ENCODE measurements at places on chromosomes 5 and 9.

DNA sequence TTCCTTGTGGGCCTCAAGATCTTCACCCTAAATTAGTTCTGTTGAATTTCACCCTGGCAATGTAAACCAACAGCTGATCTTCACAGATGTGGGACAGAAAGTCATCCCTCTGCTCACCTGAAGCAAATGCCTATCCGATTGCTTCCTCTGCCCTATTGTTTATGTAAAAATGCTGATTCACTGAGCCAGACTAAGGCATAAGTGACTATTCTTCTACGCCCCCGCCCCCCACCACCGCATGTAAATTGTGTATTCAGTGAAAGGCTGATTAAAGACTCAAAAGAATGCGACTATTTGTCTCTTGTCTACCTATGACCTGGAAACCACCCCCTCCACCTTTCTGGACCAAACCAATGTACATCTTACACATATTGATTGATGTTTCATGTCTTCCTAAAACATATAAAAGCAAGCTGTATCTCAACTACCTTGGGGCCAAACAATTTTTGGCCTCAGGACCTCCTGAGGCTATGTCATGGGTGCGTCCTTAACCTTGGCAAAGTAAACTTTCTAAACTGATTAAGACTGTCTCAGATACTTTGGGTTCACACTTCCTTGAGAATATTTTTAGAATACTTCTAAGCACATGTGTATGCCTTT, 129.7 kb upstream of the BOD1 start:
- DNase-seq, result no peak

GRCh38 chr9:16645970-16646369, 224.5 kb downstream of the BNC2 start:
- DNase-seq, result no peak

DNA sequence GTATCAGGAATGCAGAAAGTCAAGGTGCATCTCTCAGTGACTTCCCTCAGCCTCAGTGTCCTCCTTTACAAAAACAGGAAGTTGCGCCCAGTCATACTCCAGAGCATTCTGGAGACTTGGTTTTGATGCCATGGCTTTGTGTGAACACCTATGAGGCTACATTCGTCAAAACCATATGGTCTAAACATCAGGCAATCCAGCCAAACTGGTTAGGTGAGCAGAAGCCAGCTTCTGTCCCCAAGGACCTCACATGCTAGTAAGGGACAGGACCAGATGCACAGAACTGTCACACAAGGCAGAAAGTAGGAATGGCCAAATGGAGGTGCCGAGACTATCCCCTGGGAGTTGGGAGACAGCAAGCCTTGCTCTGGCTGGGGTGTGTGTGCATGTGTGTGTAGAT, 217.2 kb downstream of the MELK start:
- no peak for DNase-seq

- no peak for DNase-seq
Measured at GRCh38 chr5:136109453-136110135, 23.1 kb upstream of the SMAD5 start.

- DNase-seq, result no peak
Measured at GRCh38 chr9:68537616-68537880, 3.1 kb downstream of the TMEM252 start.

- no peak for DNase-seq
Measured at GRCh38 chr5:28143519-28143918, 1105.1 kb upstream of the CDH9 start.

- no peak for DNase-seq
Measured at GRCh38 chr5:180010636-180011035, 60.9 kb downstream of the RNF130 start.

DNA sequence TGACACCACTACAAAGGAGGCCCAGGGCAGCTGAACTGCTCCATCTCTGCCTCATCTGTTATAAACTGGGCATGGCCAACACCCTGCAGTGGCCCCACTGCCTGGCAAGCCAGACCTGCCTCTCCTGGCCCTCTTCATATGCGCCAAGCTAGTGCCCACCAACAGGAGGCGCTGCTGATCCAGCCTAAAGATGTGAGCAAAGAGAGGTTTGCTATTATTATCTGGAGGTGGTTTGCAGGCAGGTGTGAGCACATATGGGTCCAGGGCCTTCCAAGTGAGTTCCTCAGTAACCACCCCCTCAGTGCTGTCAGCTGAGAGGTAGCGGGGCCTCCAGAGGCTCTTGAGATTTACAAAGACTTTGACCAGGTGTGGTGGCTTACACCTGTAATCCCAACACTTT, 232.2 kb downstream of the SYK start:
- DNase-seq, result no peak

GRCh38 chr5:141952020-141952419, 6.0 kb downstream of the PCDH12 start:
- DNase-seq, result no peak

GRCh38 chr5:172540099-172540870, 86.0 kb upstream of the SH3PXD2B start:
- DNase-seq, result peak; percentile 3

GRCh38 chr5:5273398-5273797, 133.3 kb downstream of the ADAMTS16 start:
- no peak for DNase-seq

DNA sequence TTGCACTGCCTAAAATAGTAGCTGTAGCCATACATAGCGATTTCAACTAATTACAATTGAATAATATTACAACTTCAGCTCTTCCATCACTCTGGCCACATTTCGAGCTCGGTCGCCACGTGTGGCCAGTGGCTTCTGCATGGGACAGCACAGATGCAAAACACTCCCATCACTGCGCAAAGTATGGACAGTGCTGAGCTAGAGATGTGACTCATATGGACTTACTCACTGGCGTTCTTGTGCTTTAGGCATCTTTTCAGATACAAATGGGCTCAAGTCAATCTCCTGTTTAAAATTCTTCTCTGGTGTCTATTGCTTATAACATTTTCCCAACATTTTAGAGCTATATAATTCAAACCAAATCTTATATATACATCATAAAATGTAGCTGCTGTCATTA, 222.7 kb downstream of the ELAVL2 start:
- no peak for DNase-seq

- DNase-seq, result no peak
Measured at GRCh38 chr5:42074353-42074752, 149.3 kb downstream of the FBXO4 start.

DNA sequence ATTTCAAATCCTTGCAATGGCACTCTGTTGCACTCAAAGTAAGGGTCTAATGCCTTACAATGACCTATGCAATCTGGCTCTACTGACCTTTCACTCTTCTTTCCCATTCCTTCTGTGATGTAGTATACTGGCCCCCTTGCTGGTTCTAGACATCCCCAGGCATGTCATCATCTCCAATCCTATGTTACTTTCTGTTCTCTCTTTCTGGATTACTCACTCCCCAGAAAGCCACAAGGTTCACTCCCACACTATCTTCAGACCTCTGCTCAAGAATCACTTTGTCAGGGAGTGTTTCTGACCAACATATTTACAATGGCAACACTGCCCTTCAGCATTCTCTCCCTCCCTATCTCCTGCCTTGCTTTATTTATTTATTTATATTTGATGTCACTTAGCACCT, 802.2 kb upstream of the WWC1 start:
- DNase-seq, result peak; percentile 6

DNA sequence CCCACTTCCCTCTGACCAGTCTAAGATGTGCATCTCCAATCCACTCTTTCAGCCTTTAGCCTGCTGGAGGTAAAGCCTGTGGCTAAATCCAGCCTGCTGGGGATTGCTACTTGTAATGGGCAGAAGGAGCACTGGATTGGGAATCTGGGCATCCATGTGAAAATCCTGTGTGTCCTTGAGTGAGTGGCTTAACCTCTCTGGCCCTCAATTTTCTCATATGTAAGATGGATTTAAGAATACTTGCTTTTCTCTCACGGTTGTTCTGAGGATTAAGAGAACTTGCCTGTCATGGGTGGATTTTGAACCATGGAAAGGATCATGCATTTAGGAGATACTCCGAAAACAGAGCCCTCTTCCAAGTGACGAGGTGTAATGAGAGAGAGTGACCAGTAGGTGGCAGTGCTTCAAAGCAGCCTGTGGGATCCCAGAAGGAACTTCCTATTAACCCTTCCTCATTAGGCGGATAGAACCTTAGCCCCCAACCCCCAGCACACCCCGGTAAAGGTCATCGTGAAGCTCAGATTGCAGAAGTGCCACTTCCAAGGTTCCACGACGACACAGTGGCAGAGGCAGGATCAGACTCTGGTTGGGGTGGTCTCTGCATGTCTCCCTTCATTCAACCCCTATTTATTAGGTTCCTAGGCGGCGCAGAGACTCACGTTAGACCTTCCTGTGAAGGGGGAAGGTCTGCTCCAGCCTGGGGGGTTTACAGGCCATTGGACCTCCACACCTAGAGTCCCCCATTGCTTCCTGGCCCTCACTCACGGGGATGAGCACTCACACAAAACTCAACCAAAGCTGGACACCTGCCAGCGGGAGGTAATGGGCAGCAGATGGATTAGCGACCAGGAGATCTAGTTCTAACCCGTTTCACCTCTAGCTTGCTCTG, 68.7 kb upstream of the ZNF618 start:
- DNase-seq, result peak; percentile 88

GRCh38 chr9:69443178-69443577, 118.2 kb downstream of the ENTREP1 start:
- no peak for DNase-seq

- DNase-seq, result no peak
Measured at GRCh38 chr9:89234205-89235067, 55.8 kb upstream of the SHC3 start.

DNA sequence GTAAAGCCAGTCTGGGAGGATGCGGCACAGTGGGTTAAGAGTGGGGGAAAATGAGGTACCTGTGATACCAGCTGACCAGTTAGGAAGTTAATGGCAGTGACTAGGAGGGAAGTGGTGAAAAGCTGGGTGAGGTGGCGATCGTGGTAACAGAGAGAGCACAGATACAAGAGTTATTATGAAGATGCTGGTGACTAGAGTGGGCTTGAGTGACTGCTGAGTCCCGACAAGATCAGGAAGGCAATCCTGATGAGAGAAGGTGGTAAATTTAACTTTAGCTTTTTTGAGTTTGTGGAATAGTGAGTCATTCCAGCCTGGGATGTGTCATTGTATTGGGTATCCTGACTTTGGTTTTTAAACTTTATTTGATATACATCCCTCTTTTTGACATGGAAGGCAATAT, 38.8 kb downstream of the CMYA5 start:
- DNase-seq, result peak; percentile 27

DNA sequence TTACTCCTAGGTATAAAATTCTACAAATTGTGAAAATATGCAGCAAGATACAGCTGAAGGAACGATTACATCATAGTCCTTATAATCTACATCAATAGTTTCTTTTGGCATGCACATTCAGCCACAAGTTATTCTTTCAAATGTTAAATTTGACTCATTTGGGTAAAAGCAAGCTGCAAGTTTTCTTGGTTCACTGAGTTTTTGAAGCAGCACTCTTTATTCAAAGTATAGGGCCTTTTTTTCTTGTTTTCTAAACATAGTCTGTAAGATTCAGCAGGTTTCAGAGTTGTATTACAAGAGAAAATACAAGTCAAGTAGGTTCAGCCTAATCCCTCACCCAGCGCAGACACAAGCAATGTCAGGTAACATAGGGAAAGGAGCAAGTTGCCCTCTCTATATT, 981.5 kb downstream of the PTPRD start:
- no peak for DNase-seq

- DNase-seq, result peak; percentile 32
Measured at GRCh38 chr9:100167915-100168654, 69.0 kb downstream of the INVS start.

DNA sequence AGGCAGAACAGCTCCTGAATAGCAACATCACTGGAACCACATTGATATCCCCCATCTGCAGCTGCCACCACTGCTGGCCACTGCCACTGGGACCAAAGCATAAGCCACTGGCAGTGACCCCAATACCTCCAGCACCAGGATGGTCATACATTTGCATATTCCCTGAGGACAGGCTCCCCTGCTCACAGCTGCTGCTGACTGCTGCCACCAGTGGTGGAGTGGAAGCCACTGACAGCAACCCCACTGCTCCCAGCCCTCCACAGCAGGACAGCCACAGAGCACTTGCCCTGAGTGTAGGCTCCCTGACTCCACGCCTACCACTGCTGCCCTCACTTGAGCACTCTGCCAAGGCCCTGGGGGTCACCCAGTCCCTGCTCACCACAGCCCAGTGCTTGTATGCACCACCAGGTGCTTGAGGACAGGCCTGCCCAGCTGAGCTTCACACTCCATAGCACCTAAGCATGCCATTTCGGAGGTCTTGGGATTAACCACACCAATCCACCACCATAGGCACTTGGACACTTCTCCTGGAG, 327.4 kb upstream of the RPS23 start:
- no peak for DNase-seq

GRCh38 chr5:68641211-68641610, 425.7 kb downstream of the PIK3R1 start:
- DNase-seq, result no peak

- no peak for DNase-seq
Measured at GRCh38 chr9:114861922-114862605, 56.2 kb upstream of the TNFSF15 start.

DNA sequence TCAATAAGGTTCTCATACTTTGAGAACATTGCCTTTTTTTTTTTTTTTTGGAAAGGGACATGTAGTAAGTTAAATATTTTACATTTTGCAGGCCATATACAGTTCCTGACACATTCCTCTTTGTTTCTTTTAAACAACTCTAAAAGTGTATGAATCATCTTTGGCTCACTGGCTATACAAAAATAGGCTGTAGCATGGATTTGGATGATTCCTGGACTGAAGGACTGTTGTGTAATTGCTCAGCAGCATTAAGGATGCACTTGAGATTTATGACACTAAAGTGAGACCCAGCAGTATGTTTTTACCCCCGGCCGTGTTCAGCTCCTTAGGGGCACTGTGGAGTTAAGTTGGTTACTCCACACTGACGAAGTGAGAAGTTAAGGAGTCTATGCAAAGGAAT, 41.3 kb downstream of the VPS13A start:
- peak; percentile 59 for DNase-seq

All from AG20443 (cell line).